Pons (tissue), 1 donor: ENCODE measurements at places on chromosomes 7 and 10.

- DNase-seq = no peak
Observed at GRCh38 chr7:142927949-142928348, 5.6 kb downstream of the TRPV5 start.

- DNase-seq = no peak
Observed at GRCh38 chr7:53504914-53505313, 469.5 kb downstream of the POM121L12 start.

- no peak for DNase-seq
Observed at GRCh38 chr10:130171196-130171595, 35.0 kb downstream of the GLRX3 start.

GRCh38 chr7:155860840-155861479, 48.7 kb upstream of the SHH start:
- no peak for DNase-seq
